ENCODE measurements at places on chromosomes 3 and 15.
A peak's percentile ranks its signal among the peaks of the same experiment; 100 is the strongest.

DNA sequence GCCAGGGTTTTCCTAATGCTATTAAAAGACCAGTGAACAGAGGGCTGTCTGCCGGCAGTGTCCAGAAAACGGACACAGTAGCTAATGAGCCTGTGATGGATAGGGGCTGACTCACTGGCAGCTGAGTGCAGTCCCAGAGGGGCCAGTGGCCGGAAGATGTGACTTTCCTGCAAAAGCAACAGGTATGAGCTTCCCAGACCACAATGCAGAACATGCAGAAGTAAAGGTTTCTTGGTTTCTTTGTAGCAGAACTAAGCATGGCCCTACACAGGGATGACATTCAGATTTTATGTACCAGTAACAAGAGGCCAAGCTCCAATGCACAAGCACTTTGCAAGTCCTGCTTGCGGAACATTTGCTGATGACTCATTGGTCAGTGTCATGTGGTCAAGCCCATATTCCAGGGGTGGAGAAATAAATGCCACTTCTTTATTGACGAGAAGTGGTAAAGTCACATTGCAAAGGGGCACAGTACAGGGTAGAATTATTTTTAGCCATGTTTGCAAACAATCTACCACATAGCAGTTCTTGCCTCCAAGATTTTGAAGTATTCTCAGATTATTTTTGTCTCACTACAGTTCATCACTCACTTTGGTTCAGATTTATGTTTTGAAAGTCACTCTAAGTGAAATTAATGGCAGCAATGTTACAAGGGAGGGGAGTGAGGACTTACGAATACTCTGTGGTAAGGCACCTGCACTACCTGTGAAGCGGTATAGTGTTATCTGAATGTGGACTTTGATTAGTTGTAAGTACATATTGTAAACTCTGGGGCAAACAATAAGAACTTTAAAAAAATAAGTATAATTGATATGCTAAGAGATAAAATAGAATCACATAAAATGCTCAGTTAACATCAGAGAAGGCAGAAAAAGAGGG lies 263.3 kb downstream of the ABHD5 start:
- DNase-seq: no peak

GRCh38 chr15:56969265-56969895 lies 50.9 kb downstream of the TCF12 start:
- DNase-seq: no peak

- no peak for DNase-seq
Observed at GRCh38 chr3:37945807-37946530, 44.6 kb upstream of the VILL start.

GRCh38 chr15:36370731-36371112 lies 208.7 kb upstream of the CDIN1 start:
- DNase-seq: no peak

- DNase-seq: no peak
Observed at GRCh38 chr3:131079086-131079485, 52.4 kb downstream of the NEK11 start.

- no peak for DNase-seq
Observed at GRCh38 chr3:55089211-55089610, 161.4 kb upstream of the LRTM1 start.

DNA sequence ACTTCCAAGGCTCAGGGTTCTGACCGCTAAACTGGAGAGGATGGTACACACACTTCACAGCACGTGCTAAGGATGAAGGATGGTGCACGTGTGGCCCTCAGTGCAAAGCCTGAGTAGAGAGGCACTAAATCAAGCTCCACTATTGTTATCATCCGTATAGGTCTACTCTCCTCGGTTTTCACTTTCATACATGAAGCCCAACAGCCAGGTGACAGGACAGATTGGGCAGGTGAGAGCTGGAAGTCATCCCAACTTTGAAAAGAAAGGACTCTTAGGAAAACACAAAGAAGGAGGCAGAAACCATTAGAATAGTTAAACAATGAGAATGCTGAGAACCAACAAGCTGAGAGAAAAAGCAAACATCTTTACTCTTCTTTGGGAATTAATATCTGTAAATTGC lies 21.1 kb downstream of the MAGI1 start:
- DNase-seq: no peak

GRCh38 chr3:11077466-11077865 lies 76.8 kb upstream of the HRH1 start:
- DNase-seq: no peak

DNA sequence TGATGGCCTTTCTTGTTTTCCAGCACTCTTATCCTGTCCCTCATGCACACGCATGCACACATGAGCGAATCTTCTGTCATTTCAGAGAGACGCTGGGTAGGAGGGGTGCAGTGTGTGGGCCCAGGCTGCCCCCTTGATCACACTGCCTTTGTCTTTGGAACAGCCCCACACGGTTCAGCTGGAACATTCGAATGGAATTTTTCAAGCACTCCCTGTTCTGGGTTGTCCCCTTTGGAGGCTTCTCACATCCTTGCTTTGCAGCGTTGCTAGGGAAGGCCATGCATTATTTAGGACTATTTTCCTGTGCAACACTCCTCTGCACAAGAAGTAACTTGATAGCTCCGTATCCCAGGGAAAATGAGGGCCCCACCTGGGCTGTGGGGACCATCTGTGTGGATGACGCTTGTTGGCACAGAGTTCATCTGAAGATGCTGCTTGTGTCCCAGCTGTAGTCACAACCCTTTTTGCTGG lies 78.4 kb downstream of the SPSB4 start:
- DNase-seq: no peak

- DNase-seq: no peak
Observed at GRCh38 chr15:38093931-38094330, 158.7 kb upstream of the SPRED1 start.

GRCh38 chr3:194250098-194251002 lies 100.8 kb downstream of the CPN2 start:
- DNase-seq: peak; percentile 76

DNA sequence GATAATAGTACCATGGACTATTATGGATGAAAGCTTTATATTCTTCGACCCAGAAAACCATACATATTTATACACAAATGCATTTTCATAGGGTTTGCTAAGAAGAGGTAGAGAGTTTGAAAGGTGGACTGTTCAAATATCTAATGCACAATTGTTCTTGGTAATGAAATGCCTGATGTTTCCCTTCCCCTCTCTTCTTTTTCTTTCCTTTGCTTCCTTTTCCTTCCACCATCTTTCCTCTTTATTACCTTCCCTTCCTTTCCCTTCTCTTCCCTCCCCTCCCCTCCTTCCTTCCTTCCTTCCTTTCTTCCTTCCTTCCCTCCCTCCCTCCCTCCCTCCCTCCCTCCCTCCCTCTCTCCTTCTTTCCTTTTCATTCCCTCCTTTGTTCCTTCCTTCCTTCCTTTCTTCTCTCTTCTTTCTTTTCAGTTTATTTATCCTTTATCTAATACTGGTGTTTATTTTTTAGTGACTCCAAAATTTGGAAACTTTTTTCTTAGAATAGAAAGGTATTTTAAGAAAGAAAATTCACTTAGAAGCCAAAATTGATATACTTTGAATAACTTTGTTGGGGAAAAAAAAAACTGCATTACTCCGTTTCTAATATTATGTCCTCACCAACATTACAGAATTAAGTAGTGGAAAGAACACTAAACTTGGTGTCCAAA lies 22.7 kb upstream of the PYDC2 start:
- DNase-seq: no peak

- peak; percentile 97 for DNase-seq
Observed at GRCh38 chr15:88620995-88621772, at the start of gene AEN. AEN (plus strand) TSS chr15:88621340; CDS start chr15:88626210, 4,870 bp downstream.

GRCh38 chr3:115859002-115859807 lies 235.9 kb downstream of the GAP43 start:
- DNase-seq: no peak

DNA sequence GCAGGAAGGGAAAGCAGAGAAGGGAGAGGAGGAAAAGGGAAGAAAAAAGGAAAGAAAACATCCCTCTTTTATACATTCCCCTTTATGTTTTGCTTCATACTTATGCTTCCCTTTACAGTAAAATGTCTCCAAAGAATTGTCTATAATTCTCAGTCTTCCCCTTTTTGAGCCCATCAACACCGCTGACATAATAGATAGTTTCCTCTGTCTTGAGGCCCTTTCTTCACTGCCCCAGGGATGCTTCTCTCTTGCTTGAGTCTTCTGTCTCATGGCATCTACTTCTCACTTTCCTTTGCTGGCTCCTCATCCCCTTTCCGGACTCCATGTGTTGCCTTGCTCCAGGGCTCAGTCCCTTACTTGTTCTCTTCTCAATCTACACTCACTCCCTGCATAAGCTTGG lies 99.7 kb upstream of the DAZL start:
- no peak for DNase-seq

DNA sequence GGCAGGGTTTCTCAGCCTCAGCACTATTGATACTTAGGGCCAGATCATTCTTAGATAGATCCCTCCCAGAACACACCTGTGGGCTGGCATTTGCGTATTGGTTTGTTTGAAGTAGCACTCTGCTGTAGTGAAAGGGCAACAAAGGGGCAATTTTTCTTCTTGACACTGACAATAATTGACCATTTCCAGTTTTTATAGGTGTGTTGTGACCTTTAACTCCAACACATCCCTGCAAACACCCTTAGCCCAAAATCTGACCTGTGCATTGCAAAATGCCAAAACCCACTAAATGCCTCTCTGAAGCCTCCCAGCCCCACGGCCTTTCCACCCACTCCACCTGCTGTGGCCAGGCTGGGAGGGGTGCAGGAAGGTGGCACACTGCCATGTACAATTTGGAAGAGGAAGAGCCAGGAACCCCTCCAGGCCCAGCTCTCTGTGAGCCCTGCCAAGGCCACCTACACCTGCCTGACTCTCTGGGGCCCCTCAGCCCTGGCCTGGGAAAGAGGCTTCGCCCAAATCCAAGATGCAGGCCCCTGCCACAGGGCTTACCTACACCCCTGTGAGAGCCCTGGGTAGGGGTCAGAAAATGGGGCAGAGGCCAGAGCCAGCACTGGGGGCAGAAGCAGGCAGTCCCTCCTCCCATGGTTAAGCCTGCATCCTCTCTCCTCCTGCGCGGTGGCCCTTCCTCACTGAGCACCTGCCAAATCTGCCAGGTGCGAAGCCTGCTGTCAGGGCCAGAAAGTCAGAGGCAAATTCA lies 9.6 kb upstream of the CYP11A1 start:
- DNase-seq: no peak

- peak; percentile 60 for DNase-seq
Observed at GRCh38 chr3:62723166-62723913, 151.9 kb downstream of the CADPS start.

DNA sequence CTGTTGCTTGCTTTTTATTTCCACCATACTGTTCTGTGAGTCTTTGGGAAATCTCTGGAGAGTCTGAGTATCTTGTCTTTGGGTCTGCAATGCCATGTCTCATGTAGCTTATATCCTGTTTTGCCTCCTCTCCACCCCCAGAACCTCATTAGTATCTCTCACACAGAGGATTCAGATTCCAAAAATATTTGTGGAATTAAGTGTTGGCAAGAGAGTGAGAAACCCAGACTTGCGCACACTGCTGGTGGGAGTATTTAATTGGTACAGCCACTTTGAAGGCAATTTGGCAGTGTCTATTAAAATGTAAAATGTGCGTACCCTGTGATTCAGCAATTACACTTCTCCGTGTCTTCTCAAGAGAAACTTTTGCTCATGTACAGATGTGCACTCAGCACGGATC lies 68.6 kb downstream of the ZNF621 start:
- no peak for DNase-seq

- no peak for DNase-seq
Observed at GRCh38 chr3:133192967-133193366, 154.8 kb downstream of the TMEM108 start.

GRCh38 chr3:66178206-66178605 lies 42.6 kb upstream of the SLC25A26 start:
- no peak for DNase-seq

DNA sequence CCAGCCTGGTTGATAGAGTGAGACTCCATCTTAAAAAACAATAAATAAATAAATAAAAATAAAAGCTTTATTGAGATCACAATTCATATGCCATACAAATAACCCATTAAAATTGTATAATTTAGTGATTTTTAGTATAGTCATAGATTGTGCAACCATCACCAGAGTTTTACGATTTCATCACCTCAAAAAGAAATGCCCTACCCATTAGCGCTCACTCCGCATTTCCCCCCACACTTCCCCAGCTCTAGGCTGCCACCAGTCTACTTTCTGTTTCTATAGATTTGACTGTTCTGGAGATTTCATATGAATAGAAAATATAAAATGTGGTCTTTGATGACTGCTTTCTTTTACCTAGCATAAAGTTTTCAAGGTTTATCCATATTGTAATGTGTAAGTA lies 57.0 kb downstream of the ARHGEF26 start:
- no peak for DNase-seq

GRCh38 chr15:33044598-33044997 lies 149.9 kb downstream of the FMN1 start:
- no peak for DNase-seq

GRCh38 chr3:177811112-177811511 lies 613.8 kb upstream of the TBL1XR1 start:
- DNase-seq: no peak

GRCh38 chr3:143255739-143256138 lies 136.2 kb downstream of the CHST2 start:
- no peak for DNase-seq

- peak; percentile 73 for DNase-seq
Observed at GRCh38 chr3:40580494-40581091, 55.8 kb downstream of the ZNF621 start.

DNA sequence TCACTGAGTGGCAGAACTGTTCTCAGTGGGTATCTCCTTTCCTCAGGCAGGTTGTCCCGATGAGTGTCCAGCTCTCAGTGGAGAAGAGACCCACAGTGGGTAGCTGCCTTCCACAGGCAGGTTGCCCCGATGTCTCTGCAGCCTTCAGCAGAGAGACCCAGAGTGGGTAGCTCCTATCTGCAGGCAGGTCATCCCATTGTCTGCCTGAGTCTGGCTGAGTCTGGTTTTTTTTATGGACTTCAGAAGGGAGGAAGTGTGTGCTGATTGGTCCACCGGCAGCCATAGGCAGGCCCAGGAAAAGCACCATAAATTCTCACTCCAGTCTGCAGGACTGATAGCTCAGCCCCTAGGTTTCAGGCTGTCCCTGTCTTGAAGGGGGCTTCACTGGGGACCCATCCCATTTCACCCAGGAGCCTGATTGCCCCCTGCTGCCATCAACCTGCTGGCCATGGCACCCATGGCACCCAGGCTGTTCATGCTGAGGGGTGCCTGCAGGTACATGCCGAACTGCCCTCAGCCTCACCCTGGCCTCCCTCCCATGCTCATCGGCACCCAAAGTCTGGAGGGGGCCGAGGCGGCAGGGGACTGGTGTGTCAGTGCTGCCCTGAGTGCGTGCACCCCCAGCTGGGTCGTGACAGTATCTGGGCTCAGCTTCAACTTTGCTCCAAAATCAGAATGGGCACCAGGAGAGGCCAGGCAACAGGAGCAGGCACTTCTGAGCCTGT lies 3.6 kb upstream of the LIMD1 start:
- no peak for DNase-seq

GRCh38 chr3:161067335-161067734 lies 37.8 kb downstream of the B3GALNT1 start:
- DNase-seq: no peak

DNA sequence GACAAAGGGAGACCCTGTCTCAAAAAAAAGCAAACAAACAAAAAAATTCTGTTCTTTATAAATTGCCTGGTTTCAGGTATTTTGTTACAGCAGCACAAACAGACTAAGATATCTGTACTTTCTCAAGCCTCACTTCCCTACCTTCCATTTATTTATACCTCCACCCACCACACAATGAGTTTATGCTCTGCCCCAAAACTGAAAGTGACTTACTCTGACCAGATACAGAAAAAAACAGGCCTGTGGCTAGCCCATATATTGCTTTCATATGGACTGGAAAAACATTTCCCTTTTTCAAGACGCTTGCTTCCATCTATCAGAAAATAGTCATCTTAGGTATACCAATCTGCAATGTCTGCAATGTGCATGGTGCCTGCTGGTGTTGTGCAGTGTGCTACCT lies 8.7 kb upstream of the GPD1L start:
- DNase-seq: no peak

GRCh38 chr3:129025691-129026435 lies 24.8 kb downstream of the EFCC1 start:
- DNase-seq: no peak
